A549 treated with CORT108297 at 1 μM for 4 hours (cell line): ENCODE measurements at places on chromosomes 2 and 18. TPM values are rescaled to one million over a fixed set of nuclear protein-coding genes. Genes with fewer than 3 reads are reported as not detected.

Gene FAM228B
- 1.3 to 3.1 TPM (median 2.1 TPM) in 5 replicates for total RNA-seq

Gene ALLC
- total RNA-seq = 0.06 to 0.13 TPM (median 0.12 TPM) in 4 of 5 replicates, not detected in the other

Gene GPBAR1
- total RNA-seq = 0.08 to 0.17 TPM (median 0.11 TPM) in 5 replicates

Gene POTEJ
- not detected in 5 replicates for total RNA-seq

Gene TLX2
- 0.16 to 0.44 TPM (median 0.27 TPM) in 5 replicates for total RNA-seq

Gene FSIP2
- not detected in 5 replicates for total RNA-seq
